ENCODE measurements at places on chromosomes 5 and 9.

DNA sequence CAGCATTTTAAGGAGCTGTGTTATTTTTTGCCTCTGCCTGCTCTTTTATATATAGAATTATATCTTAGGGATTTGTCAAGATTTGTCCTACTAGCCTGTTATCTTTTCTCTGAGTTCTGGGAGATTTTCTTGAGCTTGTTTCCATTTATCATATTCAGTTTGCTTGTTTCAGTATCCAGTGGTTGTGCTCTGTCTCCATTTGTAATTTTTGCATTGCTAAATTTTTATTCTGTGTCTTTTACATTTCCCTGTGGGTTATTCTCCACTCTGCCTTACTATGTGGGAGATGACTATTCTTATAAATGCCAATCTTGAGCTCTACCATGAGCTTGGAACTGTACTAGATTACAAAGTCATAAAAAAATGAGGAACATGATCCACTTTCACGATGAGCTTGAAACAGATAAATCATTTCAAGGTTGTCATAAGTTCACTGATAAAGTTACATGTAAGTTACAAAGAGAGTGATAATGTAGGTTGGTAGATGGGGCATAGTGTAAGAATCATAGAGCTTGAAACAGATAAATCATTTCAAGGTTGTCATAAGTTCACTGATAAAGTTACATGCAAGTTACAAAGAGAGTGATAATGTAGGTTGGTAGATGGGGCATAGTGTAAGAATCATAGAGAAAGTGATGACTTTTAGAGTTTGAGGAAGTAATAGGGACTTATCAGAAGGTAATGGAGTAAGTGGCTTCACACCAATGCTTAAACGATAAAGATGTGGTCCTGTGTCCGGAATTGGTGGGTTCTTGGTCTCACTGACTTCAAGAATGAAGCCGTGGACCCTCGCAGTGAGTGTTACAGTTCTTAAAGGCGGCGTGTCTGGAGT is 287.3 kb downstream of the ADGRV1 start:
- DNase-seq: no peak

- DNase-seq: no peak
Measured at GRCh38 chr5:128077526-128077925, 6.0 kb upstream of the SLC12A2 start.

GRCh38 chr9:37283730-37284325 is 138.7 kb upstream of the GRHPR start:
- DNase-seq: no peak

- DNase-seq: no peak
Measured at GRCh38 chr5:32116574-32117313, 57.4 kb downstream of the GOLPH3 start.

DNA sequence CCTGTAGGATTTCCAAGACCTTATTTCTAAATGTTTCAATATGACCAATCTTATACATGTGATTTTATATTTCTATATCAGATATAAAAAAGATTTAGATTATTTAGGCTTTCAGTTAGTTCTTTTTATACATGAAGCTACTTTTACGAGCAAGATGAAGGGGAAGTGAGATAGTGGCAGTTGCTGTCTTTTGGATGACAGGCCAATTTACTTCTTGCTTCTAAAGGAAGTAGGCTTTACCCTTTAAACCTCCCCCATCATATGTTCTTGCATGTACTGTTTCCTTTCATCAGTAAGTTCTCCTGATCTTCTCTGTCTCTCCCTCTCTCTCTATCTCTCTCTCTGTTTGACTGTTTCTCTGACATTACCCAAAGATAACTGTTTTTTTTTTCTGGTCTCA is 4.0 kb upstream of the TYRP1 start:
- DNase-seq: no peak

DNA sequence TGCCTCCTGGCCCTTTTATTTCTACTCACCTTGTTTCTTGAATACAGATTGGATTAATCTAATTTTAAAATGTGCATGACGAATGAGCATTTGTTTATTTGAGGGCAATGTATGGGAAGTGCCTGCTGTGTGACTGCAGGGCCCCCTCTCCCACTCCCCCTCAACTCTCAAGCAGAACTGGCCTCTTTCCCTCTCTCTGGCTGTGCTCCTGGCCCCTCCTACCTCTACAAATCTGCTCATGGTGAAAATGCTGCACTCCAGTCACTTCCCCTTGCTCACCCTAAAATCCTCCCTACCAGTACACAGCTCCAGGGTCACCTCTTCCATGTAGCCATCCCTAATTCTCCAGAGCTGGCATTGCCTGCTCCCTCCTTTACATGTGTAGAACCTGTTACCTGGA is 17.2 kb upstream of the NDST1 start:
- DNase-seq: no peak

DNA sequence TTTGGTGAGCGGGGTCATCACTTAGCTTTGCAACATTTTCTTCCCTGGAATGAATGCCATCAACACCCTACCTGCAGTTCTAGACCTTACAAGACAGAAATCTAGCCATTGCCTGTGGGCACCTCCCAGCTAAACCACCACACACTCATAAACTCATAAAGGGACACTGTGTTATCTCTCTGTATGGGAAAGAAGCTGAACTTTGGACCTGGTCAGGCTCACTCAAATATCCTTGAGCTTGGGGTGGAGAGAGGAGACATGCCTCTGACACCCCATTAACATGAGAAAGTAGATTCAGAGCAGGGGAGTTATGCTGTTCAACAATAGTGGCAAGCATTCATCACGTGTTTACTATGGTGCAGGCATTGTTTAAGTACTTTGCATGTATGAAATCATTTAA is 205.6 kb downstream of the ZNF462 start:
- DNase-seq: peak; percentile 16

- peak; percentile 57 for DNase-seq
Measured at GRCh38 chr5:160699301-160699700, 152.7 kb downstream of the ATP10B start.

DNA sequence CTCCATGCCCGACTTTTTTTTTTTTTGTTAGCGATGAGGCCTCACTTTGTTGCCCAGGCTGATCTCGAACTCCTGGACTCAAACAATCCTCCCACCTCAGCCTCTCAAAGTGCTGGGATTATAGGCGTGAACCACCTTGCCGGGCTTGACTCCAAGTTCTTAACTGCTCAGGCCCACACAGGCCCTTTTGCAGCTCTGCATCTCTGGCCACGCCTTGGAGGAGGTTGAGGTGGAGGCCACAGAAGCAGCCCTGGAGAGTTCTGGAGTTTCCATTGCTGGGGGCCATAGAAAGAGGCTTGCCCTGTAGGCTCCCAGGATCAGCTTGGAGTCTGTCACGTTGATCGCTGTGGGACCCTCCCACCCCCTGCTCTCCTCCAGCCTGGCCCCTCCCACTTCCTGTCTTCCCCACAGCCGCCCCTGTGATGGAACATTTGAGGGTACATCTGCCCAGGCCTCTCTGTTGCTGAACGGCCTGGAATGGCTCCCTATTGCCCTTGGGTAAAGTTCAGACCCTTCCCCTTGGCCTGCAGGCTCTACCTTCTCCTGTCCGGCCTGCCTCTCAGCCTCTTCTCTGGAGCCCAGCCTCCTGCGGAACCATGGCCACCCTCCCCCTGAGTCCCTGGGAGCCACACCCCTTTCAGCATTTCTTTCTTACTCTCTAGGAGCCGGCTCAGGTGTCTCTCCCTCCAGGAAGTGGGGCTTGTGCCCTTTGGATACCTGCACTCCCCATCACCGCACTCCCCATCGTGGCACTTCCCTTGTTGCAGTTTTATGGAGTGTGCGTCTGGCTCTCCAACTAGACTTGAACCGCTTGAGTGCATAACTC is 30.4 kb upstream of the IER5L start:
- no peak for DNase-seq

DNA sequence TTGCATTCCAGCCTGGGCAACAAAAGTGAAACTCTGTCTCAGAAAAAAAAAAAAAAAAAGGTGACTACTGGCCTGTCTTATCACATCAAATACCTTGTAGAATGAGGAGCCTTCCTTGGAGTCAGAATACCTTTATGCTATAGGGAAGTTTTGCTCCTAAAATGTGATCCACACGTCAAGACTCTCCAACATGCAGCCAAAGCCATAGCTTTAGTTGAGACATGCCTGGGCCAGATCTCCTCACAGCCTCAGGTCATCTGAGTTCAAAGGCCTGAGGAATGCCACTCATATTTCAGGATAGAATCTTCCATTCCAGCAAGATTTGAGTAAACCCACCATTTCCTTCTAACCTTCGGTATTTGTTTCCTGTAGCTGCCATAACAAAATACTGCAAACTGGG is 13.7 kb upstream of the SOWAHA start:
- DNase-seq: no peak

DNA sequence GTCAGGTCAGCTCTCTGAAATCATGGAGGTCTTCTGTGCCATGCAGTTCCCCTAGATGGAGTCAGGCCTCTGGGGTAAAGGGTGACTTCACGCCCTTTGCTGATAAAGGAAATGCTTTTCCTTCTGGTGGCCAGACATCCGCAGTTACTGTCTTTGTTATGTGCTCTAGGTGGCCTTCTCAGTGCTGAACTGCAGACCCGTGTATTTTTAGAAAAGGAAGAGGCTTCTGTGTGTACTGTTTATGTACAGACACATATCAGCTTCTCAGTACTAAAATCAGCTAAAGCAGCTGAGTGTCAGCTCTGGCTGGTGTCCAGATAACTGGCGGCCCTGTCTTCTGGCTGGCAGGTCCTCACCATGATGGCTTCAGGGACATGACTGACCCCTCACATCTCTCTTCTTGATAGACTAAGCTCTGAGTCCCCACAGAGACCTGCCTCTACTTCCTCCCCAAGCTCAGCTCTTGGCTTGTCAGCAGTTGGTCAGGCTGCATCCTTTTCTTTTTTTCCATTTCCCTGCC is 75.3 kb downstream of the ARHGAP26 start:
- DNase-seq: no peak

- DNase-seq: no peak
Measured at GRCh38 chr9:96078897-96079490, 203.5 kb downstream of the ERCC6L2 start.

DNA sequence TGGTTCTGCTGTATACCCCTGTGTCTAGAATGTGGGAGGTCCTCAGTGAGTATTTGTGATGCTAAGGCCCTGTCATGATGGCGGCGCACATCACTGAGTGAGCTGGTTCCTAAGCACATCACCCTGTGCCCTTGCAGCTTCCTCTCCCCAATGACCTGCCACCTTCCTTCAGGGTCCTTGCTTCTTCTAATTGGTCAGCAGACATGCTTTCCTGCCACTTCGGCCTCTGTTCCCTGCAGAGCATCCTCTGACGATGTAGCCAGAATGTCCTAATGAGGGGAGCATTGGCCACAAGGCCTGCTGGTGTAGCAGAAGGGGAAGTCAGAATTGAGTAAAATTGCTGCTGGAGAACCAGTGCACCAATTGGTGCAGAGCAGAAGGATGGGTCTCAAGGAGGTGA is 31.1 kb upstream of the ANGPTL2 start:
- DNase-seq: no peak

DNA sequence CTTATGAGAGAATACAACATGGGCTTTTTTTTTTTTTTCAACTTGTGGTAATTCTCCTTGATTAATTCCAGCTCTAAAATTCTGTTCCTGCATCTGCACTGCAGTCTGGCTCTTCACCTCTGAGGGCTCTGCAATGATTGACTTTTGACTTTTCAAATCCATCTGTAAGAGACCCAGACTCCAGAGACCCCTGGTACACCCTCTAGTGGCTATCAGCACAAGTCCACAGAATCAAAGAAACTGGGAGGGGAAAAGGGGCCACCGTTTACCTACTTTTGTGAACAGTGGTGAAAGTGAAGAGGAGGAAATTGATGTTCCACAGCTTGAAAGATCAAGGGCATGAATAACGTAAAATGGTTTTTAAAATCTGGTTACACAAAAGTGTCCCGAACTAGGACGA is 151.6 kb downstream of the SLIT3 start:
- DNase-seq: peak; percentile 39

- DNase-seq: peak; percentile 28
Measured at GRCh38 chr5:83711982-83712601, 8.6 kb downstream of the HAPLN1 start.

DNA sequence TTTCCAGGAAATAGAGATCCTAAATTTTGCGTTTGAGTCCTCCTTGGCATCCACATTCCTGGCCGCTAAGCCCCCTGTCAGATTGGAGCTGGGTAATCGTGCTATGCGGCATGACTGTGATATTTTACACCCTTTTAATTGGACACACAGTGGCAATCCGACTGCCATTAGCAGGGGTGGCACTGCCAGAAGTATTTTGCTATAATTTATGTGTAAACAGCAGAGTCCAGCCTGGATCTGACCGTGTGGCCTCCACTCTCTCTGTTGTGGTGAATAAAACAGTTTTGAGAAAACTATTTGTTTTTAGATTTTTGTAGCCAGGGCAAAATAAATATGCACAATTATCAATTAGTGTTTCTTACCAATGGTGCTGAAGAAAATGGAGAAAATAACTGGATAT is 281.0 kb upstream of the IRX2 start:
- no peak for DNase-seq

DNA sequence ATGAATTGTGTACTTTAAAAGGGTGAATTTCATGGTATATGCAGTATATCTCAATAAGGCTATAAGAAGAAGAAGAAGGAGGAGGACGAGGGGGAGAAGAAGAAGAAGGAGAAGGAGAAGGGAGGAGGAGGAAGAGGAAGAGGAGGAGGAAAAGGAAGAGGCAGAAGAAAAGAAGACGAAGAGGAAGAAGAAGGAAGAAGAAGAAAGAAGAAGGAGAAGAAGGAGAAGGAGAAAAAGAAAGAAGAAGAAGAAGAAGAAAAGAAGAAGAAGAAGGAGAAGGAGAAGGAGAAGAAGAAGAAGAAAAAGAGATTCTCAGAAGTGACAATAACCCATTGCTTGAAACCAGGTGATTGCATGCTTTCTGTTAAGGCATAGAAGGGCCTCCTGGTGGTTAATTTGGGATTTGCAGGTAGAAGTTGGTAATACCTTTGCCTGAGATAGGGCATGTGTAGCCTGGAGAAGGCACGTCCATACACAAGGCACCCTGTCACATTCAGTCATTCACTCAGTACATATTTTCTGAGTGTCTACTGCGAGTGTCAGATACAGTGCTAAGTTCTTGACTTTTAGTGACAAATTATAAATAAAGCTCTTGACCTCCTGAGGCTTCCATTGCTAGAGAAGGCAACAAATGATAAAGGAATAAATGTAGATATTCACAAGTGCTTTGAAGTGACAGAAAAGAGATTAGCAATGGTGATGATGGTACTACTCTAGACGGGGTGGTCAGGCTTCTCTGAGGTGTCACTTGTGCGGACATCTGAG is 231.3 kb downstream of the NPR3 start:
- DNase-seq: peak; percentile 23

DNA sequence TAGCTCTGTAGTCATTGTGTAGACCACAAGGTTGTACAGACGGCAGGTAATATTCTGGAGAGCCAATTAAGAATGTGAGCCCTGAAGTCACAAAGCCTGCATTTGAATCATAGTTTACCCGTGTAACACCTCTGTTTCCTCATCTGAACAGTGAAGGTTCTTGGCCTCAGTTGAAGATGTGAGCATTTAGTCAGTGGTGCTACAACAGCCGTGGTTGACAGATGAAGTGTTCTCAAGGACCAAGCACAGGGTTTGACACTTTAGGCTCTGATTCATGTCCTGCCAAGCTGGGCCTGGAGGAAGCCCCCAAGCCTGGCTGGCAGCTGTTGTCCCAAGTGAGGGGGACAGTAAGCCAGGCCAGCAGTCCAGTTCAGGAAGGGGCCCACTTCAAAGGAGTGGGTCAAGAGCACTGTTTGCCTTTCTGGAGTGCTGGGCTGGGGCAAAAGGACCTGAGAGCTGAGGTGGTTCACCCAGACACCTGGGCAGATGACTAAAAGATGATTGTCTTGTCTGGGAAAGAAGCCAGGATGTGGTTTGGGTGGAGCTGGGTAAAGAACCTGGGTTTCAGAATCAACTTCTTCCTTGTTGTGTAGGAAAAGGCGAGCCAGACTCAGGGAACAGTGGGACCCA is 20.7 kb downstream of the FAXDC2 start:
- DNase-seq: no peak

Data from HuH-7 (cell line).